ENCODE measurements at places on chromosomes 4 and X.
A peak's percentile ranks its signal among the peaks of the same experiment; 100 is the strongest.

DNA sequence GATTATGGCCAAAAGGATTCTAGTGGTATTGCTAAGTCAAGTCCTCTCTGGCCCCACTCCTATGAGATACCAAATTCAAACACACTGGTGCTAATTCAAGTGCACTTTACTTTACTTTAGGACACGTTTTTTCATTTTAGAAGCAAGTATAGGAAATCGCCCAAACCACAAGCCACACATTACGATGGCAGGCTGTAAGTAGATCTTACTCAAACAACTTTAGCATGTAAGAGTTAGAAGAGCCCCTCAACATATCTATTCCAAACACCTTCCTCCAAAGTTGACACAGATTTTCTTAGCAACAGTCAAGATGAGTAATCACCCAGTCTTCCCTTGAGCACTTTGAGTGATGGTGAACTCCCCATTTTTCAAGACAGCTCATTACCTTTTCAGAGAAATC, 43.6 kb downstream of the DRD5 start:
- DNase-seq: no peak

DNA sequence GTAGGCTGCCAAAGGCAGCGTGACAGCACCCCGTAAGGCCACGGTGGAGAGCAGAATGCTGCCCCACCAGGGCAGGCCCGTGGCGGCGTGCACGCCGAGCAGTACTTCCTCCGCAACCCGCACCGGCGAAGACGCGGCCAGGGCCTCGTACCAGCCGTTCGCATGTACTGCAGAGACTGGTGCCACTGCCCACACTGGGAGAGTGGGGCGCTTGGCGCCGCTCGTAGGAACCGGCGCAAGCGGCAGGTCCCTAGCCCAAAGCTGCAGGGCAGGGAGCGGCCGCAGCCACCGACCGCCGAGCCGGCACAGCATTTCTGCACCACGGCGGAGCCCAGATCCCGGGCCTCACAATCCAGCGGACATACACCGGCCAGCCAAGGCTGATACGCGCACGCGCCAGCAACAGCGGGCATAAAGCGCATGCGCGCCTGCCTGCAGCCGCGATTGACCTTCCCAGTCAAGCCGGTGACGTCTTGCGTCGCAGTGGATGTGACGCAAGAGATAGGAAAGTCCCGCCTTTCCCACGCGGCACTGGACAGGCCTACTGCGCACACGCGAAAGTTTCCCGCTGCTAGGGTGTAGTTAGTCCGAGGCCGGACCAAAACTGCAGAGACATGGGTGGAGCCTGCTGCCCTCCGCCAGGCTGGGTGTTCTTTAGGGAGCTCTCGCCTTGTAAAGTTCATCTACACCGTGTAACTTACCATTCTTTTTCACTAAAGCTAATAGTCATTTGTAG, at the start of gene COX18:
COX18 (minus strand) TSS at position 379 of the 736 bp plus-strand sequence; CDS start at position 312, 67 bp downstream.
- peak; percentile 99 for DNase-seq

- DNase-seq: no peak
These were observed 124.8 kb upstream of the CITED1 start for GRCh38 chrX:72430405-72430968.

DNA sequence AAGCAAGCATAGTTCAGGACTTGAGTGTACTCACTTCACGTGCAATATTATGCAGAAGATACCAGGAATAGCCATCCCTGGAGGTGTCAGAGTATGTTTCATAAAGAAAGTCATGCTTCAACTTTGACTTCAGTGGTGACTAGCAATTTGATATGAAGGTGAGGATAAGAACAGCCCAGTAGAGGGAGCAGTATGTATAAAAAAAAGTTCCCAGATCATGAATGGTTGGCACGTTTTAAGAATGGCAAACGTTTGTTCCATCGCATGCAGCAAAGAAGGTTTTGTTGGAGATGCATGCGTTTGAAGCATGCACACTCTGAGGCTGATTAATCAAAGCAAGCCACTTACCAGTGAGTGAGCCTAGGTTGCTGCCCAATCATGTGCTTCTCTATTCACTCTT, 33.5 kb upstream of the SLITRK4 start:
- DNase-seq: no peak

- no peak for DNase-seq
These were observed 247.1 kb downstream of the SPRY1 start for GRCh38 chr4:123643691-123644090.

GRCh38 chrX:66638591-66639500, at the start of gene EDA2R:
Gene EDA2R, minus strand, starts transcription at chrX:66639078. Its CDS starts 23,058 bp downstream, at chrX:66616020.
- peak; percentile 77 for DNase-seq

- DNase-seq: no peak
These were observed 532.9 kb upstream of the FTHL17 start for GRCh38 chrX:31604629-31605221.

DNA sequence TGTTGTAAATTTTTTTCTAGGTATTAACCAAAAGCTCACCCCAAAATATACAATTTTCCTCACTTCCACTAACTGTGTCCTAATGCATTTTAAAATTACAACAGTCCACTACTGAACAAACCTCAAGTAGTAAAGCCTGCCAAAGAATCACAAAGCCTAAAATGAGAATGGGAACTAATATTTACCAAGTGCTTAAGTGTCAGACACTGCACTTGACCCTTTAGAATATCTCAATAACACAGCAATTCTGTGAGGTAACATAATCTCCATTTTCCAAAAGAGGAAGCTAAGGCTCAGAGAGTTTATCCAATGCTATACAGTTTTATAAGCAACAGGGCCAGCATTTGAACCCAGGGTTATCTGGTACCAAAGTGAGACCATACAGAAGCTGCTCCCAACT, 4.9 kb downstream of the SLC9A7 start:
- DNase-seq: no peak

DNA sequence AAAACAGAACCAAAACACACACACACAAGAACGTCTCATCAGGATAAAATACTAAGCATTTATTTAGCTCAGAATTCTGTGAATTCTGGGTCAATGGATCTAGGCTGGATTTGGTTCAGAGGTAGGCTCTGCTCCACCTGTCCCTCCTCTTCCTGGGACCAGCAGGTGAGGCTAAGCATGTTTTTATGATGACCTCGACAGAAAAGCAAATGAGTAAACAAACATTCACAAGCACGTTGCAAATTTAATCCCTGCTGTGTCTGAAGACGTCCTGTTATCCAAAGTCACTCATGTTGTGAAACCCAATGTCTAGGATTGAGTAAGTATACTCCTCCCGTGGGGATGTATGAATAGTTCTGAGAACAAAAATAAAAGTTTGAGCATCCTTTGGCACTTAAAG, 371.4 kb upstream of the TECRL start:
- no peak for DNase-seq

DNA sequence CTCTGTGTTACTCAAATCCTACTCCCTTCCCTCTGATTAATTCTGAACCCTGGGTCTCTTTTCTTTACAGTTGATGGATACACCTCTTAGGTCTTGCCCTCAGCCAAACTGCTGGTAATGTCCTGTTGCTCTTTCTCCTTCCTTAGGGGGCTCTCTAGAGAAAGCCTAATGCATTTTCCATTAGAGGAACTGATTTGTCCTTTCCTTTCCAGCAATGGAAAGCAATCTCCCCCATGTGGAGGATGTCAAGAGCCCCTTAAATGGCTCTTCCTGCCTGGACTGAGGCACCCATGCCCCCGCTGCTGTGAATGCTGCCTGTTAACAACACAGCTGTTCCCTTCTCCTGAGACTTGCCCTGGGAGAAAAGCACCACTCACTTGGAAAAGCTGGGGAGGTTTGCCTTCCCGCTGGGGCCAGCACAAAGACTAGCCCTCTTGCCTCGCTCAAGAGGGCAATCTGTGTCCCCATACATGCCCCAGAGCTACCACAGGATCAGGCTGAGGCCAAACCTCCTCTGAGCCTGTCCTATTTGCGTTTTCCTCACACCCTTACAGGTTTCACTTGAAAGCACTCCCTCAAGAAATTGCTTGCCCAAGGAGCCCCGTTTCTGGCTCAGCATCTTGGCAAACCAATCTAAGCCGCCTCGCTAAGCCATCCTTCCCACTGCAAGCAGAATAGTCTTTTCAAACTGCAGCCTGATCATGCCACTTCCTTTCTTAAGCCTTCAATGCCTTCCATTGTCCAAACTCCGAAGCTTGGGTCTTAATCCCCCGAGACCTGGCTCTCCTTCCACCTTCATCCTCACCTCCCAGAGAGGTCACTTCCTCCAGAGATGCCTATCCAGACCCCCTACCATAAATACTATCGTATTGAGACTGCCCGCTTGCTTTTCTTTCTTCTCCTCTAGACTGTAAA, 23.2 kb upstream of the SMIM20 start:
- DNase-seq: no peak

- no peak for DNase-seq
These were observed 134.5 kb upstream of the KLF3 start for GRCh38 chr4:38529189-38530115.

DNA sequence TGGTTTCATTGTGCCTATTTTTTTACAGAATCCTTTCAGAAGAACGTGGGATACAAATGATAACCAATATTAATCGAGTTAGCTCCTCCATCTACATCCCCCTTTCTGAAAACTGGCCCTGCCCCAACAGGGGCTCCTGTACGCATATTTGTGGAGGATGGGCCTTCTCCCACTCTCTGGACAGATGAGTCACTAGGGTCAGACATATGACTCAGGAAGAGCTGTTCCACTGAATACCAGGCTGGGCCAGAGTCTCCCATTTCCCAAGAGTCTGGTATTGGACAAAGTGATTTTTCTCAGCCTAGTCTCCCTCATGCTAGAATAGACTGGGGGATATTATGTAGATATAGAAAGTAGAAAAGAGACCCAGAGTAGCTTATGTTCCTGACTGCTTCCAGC, 142.4 kb downstream of the TSPAN5 start:
- peak; percentile 80 for DNase-seq

GRCh38 chr4:62285026-62285425, 1084.9 kb downstream of the ADGRL3 start:
- no peak for DNase-seq

GRCh38 chr4:68358988-68359387, 9.1 kb upstream of the YTHDC1 start:
- no peak for DNase-seq

- no peak for DNase-seq
These were observed 5.7 kb downstream of the SH3BP2 start for GRCh38 chr4:2798399-2799223.

DNA sequence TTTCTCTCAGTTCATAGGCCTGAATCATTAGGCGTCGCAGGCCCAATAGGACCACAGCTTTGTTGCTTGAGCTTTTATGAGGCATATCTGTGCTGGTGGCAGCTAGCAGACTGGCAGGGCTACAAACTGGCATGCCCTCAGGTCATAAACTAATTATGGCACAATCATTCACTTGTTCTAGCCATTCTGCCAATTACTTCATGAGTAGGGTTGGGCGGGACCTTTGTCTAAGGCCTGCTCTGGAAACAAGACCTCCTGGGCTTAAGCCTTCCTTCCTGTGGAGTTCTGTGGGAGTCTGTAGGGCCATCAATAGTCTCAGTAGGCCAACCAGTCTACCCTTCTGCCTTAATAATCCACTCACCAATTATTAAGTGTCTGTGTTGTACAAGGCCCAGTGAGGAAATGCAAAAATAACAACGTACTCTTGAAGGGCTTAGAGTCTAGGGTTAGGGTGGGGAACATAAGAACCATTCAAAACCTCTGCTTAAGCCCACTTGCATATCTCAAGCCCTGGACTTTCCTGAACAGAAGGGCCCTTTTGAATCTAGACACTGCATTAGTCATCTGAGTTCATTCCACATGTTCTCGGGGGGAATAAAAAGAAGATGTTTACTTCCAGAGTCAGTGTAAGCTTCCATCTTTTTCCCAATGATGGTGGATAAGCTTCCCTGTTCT, 44.5 kb downstream of the SHROOM4 start:
- DNase-seq: no peak

- DNase-seq: no peak
These were observed 590.0 kb downstream of the BCOR start for GRCh38 chrX:39507617-39508299.

GRCh38 chr4:41015016-41015675, 199.2 kb downstream of the APBB2 start:
- DNase-seq: no peak

DNA sequence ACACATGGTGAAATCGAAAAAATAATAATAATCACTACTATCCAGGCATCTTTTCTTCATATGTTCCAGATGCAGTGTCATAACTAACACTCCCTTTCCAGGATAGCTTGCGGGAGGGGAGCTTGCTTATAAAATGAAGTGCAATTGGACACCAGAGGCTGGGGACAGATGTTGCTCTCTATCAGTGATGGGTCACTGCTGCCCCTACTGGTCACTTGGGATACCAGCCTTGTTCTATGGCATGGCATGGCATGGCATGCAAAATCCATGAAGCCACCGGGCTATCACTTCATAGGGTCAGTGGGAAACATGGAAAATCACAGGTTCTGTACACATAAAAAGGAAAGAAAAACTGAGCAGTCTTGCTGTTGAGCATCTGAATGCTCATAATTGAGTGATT, 168.1 kb downstream of the GLRA2 start:
- peak; percentile 9 for DNase-seq

DNA sequence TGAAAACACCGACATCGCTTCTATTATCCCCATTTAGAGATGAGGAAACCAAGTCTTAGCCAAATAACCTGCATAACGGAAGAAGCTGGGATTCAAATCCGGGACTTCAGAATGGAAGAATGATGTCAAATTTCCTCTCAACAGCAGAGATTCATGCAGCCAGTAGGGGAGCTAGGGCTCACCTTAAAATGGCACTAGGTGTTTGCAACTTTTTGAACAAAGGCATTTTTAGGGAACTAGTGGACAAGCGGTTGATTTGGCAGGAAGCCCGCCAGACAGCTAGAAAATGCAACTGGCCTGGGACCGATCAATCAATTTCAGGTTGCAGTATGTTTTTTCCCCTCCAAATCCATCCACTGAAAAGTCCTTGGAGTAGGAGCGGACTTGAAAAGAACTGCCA, 224.2 kb downstream of the PTTG2 start:
- DNase-seq: no peak

DNA sequence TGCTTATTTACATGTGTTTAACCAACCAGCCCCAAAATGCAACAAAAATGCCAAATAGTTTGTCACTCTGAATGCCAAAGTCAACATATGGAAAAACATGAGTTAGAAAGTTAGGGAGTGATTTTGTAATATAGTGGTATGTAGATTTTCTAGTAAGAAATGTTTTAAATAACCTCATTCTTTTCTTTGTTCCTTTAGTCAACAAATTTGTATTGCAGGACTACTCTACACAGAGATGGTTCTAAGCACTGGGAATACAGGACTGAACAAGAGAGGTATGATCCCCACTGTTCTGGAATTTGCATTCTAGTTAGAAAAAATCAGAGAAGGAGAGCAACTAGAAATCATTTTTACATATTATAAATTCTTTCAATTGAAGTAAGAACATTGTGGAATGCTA, 218.8 kb upstream of the ANXA10 start:
- DNase-seq: peak; percentile 90

GRCh38 chrX:31367816-31368215, 296.0 kb upstream of the FTHL17 start:
- no peak for DNase-seq

Measured in fibroblast of skin of scalp (primary cell).